ENCODE measurements at places on chromosomes 3 and 15.

DNA sequence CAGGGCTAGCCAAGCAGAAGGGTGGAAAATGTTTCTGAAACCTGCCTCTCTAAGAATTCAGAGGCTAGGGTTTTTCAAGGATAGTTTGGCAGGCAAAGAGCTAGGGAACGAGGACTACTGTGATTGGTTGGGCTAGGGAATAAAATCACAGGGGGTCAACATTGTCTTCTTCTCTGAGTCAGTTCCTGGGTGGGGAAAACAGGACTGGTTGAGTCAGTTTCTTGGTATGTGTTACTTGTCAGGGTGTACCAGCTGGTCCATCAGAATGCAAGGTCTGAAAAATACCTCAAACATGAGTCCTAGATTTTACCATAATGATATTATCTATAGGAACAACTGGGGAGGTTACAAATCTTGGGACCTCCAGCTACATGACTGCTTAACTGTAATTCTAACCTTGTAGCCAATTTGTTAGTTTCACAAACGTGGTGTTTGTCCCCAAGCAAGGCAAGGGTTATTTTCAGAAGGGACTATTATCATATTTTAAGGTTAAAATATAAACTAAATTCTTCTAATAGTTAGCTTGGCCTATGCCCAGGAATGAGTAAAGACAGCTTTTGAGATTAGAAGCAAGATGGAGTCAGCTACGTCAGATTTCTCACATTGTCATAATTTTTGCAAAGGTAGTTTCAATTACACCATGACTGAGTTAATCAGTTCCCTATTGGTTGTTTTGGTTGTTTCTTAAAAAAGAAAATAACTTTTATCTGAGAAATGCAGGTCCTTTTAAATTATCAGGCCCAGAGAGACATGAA is 231.5 kb downstream of the ALCAM start:
- no peak for DNase-seq

GRCh38 chr15:43516185-43516584 is 1.2 kb upstream of the MAP1A start:
- no peak for DNase-seq

GRCh38 chr3:187522890-187523289 is 147.3 kb downstream of the SST start:
- no peak for DNase-seq

DNA sequence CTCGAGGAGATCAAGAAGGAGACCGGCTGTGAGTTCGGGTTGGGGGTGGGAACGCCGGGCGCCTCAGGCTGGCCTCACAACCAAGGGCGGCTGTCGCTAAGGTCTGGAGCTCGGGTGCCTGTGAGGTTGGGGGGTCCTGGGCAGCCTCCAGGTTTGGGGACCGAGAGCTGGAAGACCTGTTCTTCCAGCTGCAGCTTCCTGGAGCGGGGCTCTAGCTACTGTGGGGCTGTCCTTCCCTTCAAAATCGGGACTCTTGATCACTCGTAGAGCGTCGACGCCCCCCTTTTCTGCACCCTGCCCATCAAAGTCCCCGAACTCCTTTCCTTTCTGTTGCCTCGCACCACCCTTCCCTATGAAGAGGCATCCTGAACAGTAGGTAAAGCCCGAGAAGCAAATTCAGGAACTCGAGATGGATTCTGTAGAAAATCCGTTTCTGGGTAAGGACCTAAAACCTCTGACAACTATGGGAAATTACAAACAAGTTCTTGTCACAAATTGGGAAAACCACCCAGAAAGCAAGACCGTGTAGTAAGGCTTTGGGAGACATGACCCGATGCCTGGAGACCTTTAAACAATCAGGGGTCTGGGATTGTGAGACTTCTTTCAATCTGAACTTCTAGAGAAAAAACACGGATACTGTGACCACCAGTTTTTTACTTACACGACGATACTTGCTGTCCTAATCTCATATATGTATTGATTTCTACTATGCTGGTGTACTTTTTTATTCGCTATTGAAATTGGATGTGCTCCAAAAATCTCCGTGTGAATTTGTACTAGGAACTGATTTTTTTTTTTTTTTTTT is 556 bp downstream of the CHP1 start:
- DNase-seq, result no peak

DNA sequence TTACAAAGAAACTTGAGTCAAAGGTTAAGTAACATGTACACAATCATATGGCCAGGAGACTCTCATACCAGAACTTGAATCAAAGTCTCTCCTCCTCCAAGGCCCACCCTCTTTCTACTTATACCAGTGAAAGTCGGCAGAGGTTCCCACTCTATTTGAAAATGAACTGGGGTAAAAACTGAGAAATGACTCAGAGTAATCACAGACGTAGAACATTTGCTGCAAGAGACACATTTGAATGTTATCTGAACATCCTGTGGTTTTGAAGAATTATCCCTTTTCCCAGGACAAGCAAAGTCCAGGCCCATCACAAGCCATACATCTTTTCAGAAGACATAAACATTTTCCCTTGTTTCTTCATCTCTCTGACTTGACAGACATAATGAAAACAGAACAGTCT is 55.8 kb downstream of the SHOX2 start:
- DNase-seq, result no peak

DNA sequence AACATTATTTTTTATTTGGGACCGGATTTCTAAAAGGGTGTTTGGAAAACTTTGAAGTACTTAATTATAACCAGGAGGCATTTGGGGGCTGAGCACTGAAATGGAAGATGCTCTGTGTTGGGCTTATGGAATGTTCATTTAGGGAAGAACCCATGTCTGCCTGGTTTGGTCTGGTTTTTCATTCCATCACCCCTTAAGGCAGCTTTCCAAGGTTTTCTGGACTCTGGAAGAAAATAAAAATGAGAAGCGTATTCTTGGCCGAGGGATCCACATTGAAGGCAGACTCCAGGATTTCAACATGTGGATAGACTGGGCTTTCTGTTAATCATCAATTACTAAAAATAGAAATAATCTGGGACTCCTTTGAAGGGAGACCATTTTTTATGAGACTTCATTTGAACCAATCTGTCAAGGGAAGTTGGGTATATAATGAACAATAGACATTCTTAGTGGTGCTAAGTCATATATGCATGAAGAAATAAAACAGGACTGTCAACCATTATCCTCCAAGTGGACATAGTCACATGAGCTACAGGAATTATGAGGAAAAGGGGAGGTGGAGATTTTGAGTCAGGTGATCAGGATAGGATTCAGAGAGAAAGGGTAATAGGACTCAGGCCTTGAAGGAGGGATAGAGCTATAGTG is 270.5 kb upstream of the ADAMTS9 start:
- DNase-seq, result no peak

DNA sequence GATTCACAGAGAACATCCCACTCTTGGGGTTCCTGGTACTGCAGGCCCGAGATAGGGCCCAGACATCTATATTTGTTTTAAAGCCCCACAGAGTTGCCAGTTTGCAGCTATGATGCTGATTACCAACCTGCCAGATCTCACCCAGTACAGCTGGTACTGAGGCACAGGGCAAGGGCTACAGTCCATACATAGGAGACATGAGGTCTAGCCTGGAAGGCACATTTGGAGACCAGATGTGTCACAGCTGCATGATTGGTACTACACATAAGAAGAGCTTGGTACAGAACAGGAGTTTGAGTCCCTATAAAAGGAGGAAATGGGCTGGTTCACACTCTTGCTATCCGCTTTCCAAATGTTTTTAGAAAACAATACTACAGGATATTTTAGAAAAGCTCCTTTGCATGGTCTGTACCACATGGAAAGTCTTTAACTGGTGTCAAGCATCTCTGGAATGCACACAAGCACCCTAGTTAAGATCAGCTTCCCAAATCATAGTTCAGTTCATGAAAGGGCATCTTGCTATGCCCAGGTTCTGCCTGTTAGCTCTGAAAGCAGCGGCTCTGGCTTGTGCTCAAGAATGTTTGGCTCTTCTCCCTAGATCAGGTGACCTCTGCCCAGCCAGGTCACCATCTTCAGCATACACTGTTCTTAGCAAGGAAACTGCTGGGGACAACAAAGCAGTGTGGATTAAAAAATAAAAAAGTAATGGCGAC is 20.6 kb downstream of the MTMR14 start:
- DNase-seq, result no peak

GRCh38 chr3:4756057-4756775 is 223.0 kb upstream of the BHLHE40 start:
- DNase-seq, result no peak

DNA sequence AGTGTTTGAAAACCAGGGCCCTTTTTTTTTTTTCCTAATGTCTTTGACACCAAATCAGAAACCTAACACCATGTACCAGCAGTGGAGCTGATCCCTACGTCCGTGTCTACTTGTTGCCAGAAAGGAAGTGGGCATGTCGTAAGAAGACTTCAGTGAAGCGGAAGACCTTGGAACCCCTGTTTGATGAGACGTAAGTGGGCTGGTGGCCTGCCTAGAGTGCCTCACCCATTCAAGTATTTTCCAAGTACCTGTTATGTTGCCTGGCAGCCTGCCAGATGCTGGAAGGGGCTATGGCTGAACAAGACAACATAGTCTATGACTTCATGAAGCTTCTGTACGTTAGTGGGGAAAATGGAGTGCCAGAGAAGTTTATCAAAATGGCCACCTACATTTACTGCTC is 39.7 kb downstream of the ESYT3 start:
- DNase-seq, result no peak

- DNase-seq, result no peak
Measured at GRCh38 chr3:140953028-140953960, 11.7 kb downstream of the SLC25A36 start.

All from CD4-positive, alpha-beta T cell treated with Interleukin-17A for 1 hour (primary cell).